ENCODE measurements at places on chromosomes 5 and 9. TPM values are rescaled to one million over a fixed set of nuclear protein-coding genes. Genes with fewer than 3 reads are reported as not detected.

AUH gene
- 46.2 TPM for total RNA-seq

TMED9 gene
- 113 TPM for total RNA-seq

DNA sequence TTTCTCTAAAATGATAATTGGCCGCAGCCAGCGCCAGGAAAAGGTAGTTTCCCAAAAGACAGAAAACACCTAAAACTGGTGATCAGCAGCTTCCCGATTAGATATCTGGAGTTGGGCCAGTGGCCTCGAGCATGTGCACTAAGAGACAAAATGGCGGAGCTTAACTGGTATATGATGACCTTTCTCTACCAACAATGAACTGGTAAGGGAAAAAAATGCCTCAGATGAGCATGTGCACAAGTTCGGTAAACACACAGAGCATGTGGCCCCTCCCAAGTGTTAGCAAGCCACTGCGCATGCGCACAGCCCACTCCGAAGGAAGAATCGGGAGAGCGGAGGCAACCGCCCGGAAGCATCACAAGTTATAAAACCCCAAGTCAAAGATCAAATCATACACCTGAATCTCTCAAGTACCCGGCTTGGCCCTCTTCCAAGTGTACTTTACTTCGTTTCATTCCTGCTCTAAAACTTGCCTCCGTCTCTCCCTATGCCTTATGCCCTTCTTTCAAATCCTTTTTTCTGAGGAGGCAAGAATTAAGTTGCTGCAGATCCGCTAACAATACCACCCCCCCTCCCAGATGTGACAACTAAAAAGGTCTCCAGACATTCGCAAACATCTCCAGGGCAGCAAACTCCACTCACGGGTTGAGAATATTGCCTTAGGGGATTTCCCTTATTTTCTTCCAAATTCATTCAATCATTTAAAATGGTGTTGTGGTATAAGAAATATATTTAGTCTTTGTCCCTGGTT is 15.0 kb upstream of the PTBP3 start:
- H3K27ac ChIP-seq, result no peak overlapping the region
- DNase-seq, result peak; percentile 82
- peak overlapping the region; percentile 50 for H3K4me3 ChIP-seq
- no peaks in the 10 kb centered on the region for H3K4me1 ChIP-seq
- H3K27me3 ChIP-seq, result no peaks in the 10 kb centered on the region
- no peaks in the 10 kb centered on the region for H3K36me3 ChIP-seq

- H3K27me3 ChIP-seq, result no peaks in the 10 kb centered on the region
- no peak overlapping the region for H3K27ac ChIP-seq
- H3K4me3 ChIP-seq, result no peak overlapping the region
- no peaks in the 10 kb centered on the region for H3K36me3 ChIP-seq
These were observed 52.2 kb upstream of the IRX4 start for GRCh38 chr5:1934801-1935429.

DNA sequence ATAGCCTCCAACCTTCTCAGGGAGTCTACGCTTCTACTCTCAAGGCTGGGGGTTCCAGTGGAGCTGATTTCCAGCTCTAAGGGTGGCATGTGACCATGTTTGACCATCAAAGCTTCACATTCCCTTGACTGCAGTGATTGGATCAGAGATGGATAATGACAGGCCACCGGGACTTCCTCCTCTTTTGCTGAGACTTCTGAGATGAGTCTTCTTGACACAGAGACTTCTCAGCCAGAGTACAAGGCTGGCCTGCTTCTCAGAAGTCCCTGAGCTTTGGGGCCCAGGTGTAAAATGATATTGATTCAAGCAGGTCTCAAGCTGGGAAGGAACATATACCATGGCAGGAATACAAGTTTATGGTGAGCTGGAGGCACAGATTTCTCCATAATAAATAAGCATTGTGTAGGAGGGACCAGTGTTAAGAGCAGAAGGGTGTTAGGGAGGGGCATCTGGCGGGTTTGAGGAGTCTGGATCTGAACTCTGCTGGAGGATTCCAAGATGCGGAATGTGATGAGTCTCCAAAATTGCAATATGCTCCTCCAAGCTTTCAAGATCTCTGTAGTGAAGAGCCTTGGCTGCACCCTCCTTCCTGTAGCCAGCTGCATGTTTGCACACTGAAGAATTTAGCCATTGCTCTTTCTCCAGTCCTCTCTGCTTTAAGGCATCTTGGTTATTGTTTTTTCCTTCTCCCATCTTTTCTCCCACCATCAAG is 41.7 kb upstream of the HSD17B4 start:
- H3K36me3 ChIP-seq, result no peaks in the 10 kb centered on the region
- H3K4me3 ChIP-seq, result no peak overlapping the region
- no peaks in the 10 kb centered on the region for H3K4me1 ChIP-seq
- DNase-seq, result no peak

DNA sequence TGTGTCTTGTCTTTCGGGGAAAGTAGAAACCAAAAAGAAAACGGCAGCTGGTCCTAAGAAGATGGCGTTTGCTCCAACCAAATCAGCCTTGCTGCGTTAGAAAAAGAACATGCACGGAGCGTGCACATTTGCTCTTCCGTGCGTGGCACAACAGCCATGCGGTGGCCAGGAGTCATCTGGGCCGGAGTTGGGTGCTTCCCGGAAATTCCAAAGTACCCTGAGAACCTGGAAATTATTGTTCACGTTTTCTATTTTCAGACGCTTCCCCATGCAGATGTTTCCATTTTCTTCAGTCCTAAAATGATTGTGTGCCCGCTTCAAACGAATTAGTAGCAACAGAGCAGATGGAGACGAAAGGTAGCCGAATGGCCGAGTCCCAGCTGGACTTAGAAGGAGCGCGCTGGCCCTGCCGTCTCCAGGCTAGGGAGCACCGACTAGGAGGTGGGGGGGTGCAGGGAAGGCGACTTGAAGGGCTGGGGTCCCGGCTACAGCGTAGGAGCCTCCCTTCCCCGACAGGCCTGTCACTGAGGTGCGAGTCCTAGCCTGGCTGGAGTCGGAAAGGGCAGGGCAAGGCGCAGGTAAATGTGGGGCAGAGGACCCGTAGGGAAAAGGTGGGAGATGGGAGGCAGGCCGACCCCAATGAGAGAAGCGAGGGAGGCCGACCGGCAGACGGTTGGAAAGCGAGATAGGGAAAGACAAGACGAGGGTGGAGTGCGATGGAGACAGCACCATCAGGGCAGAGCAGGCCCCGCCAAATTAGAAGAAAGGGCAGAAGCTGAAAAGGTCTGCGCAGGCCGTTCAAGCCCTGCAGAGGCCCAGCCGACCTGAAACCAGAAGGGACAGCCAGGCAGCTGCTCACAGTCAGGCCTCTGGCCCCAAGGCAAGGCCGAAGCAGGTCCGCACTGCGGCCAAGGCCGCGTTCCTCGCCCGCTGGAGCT is 1.4 kb downstream of the BARX1 start:
- peaks cover 49% of the 10 kb centered on the region for H3K27me3 ChIP-seq
- peak overlapping the region; percentile 60 for H3K4me3 ChIP-seq
- H3K27ac ChIP-seq, result no peak overlapping the region
- no peak for DNase-seq

- no peak overlapping the region for H3K27ac ChIP-seq
- H3K4me1 ChIP-seq, result peaks cover 2% of the 10 kb centered on the region
- no peak overlapping the region for H3K4me3 ChIP-seq
These were observed 102.8 kb upstream of the SMIM23 start for GRCh38 chr5:171682801-171683200.

All from ascending aorta (tissue), 2 donors.